Peyer's patch (tissue), 4 donors: ENCODE measurements at places on chromosomes 4 and X.

DNA sequence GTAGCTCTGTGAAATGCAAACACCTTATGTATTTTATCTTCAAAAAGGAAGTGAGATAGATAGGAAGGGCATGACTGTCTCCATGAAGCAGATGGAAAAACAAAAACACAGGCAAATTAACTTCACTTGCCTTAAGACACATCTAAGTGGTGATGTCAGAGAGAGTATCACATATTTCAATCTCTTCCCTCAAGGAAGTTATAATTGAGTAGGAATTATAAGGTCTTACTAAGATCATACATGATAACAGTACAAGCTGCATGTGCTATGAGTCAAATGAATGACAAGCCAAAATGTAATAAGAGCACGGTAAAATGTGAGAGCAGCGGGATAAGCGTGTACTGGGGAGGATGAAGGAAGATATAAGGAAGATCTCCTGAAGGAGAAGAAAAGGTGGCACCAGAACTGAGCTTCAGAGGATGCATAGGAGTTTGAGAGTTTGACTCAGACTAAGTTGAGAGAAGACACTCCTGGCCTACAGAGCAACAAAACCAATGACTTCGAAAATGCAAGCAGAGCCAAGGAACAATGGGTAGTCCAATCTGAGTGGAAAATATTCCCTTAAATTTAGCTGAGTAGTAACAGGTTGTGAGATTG, 43.3 kb upstream of the GALNT7 start:
- no peak for DNase-seq

GRCh38 chrX:119573222-119573621, 1.1 kb upstream of the UBE2A start:
- DNase-seq, result no peak

GRCh38 chr4:36304138-36304681, 22.8 kb downstream of the DTHD1 start:
- no peak for DNase-seq

GRCh38 chrX:154809939-154810665, 4.8 kb upstream of the MPP1 start:
- DNase-seq, result no peak

DNA sequence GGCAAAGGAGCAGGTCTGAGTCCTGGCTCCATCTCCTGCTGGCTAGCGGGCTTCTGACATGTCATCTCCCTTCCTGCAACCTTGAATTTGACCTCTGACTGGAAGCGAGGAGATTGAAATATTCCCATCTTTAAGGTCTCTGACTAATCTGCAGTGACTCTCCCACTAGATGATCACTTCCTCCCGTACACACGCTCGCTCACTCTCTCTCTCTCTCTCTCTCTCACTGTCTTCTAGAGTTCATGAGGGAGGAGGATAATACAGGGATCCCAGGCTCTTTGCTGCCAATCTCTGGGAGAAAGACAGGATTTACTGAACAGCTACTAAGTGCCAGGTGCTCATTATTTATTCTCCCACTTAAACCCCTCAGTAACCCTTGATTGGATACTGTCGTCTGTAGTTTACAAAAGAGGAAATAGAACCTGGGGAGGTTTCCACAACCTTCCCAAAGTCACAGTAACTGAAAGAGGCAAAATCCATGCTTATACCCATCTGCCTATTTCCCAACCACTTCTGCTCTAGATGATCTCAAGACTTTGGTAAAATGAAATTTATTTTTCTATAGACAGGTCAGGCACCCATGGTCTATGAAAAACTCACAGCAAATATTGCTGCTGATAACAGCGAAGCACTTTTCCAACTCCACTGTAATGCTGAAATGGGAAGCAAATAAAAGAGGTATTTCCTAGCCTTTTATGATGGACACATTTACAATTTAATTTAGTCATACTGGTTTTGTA, 193.5 kb upstream of the C1QTNF7 start:
- no peak for DNase-seq

DNA sequence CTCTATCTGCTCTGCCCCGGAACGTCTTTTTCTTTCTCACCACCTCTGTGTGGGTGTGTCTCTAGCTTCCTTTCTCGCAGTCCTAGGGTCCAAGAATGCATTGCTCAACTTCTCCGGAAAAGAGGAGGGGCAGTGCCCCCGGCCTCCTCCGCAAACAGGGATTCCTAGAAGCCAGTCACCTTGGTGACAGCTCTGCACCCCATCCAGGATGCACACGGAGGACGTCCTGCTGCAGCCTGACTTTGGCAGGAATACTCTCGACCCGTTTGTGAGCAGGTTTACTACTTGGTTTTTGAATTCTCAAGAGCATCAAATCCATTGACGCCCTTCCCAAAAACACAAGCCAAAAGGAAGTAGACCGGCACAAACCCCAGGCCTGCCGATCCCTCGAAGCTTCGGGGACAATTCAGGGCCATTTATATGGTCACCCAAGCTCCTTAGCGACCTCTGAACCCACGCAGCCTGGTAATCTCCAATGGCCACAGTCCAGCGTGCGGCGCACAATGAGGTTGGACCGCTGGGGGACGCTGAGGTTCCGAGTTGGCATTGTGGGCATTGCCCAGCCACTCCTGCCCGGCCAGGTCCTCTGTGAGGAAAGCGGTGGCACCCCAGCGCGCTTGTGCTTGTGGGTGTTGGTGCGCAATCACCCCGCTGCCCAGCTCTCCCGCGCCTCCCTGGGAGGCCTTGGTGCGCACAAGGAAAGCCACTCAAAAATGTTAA, 9.8 kb downstream of the NKX3-2 start:
- DNase-seq, result no peak

- DNase-seq, result no peak
Measured at GRCh38 chrX:153530411-153531129, 13.1 kb downstream of the ATP2B3 start.

DNA sequence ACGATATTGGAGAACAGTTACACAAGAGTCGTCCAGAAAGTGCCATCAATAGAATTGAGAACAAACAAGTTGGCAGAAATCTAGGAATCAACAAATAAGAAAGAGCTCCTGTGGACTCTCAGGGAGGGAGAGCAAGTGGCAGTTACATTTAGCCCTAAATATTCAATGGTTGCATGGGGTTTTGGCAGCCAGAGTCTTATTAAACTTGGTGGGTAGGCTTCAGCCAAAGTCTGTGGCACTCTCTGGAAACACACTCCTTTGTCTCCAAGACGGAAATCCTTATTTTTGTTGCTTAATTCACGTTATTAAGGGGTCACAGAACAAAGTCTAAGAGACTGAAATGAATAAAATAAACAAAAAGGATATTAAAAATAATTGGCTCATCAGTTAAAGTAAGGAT, 742.2 kb upstream of the ATOH1 start:
- no peak for DNase-seq
